ENCODE measurements at places on chromosomes 4 and X. TPM values are rescaled to one million over a fixed set of nuclear protein-coding genes. Genes with fewer than 3 reads are reported as not detected.
A peak's percentile ranks its signal among the peaks of the same experiment; 100 is the strongest.

Gene POU3F4
- not detected for total RNA-seq

Gene ADRA2C
- not detected for total RNA-seq

Gene GLRB
- total RNA-seq = not detected

DNA sequence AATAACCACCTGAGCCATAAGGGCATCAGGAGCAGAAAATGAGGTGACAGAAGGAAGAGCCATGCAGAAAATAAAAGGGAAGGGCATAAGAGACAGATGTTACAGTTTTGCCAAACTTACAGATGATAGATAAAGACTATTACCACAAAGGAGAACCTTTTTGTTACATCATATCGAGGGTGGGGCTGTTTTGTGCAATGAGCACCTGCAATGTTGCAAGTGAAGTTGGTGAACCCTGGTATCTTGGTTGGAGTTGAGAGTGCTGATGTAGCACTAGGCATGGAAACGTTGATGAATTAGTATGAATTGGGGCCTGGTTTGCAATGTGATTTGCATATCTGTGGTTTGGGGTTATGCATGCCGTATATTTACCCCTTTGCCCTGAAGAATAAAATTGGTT is 119.8 kb upstream of the TEX13D start:
- peak overlapping the region; percentile 33 for H3K4me3 ChIP-seq
- no peaks in the 10 kb centered on the region for H3K36me3 ChIP-seq
- peaks cover 56% of the 10 kb centered on the region for H3K4me1 ChIP-seq
- H3K27ac ChIP-seq = peak overlapping the region; percentile 83

GRCh38 chr4:7793186-7793585 is 146.5 kb downstream of the AFAP1 start:
- peaks cover 14% of the 10 kb centered on the region for H3K36me3 ChIP-seq
- no peak overlapping the region for H3K27ac ChIP-seq
- no peak overlapping the region for H3K4me3 ChIP-seq
- H3K27me3 ChIP-seq = no peaks in the 10 kb centered on the region
- H3K4me1 ChIP-seq = peaks cover 6% of the 10 kb centered on the region

- no peak for DNase-seq
- no peaks in the 10 kb centered on the region for H3K36me3 ChIP-seq
These were observed 1676.1 kb upstream of the TENM3 start for GRCh38 chr4:180567080-180567479.
